ENCODE measurements at places on chromosomes 1 and 21. TPM values are rescaled to one million over a fixed set of nuclear protein-coding genes. Genes with fewer than 3 reads are reported as not detected.

Gene BTG3
- total RNA-seq: 37.5 TPM

Gene GPR161
- total RNA-seq: 32.6 TPM

Gene FLG2
- not detected for total RNA-seq

Gene ELF3
- 237 TPM for total RNA-seq

Gene SPRR2A
- 0.75 TPM for total RNA-seq

DNA sequence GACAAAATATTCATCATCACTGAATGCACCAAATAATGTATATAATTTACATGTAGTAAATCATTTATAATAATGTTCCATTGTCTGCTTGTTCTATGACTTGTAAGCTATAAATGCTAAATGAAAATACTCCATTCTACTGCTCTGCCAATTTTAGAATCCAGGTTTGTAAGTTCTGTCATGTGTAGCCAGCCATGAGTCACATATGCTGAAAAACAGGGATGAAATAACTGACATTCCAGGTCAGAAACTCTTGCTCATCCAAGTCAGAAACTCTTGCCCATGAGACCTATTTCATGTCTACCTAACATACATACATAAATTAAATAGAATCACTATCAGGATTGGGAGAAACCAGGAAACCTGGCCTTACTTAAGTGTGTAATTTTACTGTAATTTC is 95.6 kb downstream of the ASH1L start:
- peaks cover 13% of the 10 kb centered on the region for H3K36me3 ChIP-seq
- no peaks in the 10 kb centered on the region for H3K27me3 ChIP-seq
- H3K4me3 ChIP-seq: no peak overlapping the region
- no peak for DNase-seq

DNA sequence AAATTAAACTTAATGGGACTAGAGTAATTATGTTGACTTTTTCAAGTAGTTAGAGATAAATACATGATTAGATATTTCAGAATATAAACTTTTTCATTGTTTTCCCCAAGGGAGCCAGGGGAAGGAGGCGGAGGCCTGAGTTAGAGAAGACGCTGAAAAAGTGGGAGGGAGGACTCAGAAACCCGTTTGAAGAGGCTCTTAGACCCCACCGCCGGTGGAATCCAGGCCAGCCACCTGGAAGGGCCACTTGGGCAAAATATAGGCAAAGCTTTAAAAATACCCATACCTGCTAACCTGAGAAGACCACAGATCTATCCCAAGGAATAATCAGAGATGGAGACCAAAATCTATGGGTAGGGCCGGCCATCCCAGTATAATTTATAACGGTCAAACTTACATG is 242.6 kb downstream of the PTPRU start:
- no peaks in the 10 kb centered on the region for H3K36me3 ChIP-seq
- no peak for DNase-seq
- H3K27me3 ChIP-seq: peaks cover 69% of the 10 kb centered on the region
- no peak overlapping the region for H3K4me3 ChIP-seq
- no peak overlapping the region for H3K27ac ChIP-seq

GRCh38 chr1:156998840-156999500 is 46.6 kb downstream of the ARHGEF11 start:
- no peak overlapping the region for H3K27ac ChIP-seq
- no peak overlapping the region for H3K4me3 ChIP-seq
- H3K27me3 ChIP-seq: no peaks in the 10 kb centered on the region
- peaks cover 42% of the 10 kb centered on the region for H3K4me1 ChIP-seq
- no peak for DNase-seq

GRCh38 chr21:41680444-41681347 is 86.2 kb downstream of the RIPK4 start:
- H3K36me3 ChIP-seq: no peaks in the 10 kb centered on the region
- H3K27ac ChIP-seq: peak overlapping the region; percentile 99
- H3K27me3 ChIP-seq: no peaks in the 10 kb centered on the region
- H3K4me3 ChIP-seq: peak overlapping the region; percentile 51

DNA sequence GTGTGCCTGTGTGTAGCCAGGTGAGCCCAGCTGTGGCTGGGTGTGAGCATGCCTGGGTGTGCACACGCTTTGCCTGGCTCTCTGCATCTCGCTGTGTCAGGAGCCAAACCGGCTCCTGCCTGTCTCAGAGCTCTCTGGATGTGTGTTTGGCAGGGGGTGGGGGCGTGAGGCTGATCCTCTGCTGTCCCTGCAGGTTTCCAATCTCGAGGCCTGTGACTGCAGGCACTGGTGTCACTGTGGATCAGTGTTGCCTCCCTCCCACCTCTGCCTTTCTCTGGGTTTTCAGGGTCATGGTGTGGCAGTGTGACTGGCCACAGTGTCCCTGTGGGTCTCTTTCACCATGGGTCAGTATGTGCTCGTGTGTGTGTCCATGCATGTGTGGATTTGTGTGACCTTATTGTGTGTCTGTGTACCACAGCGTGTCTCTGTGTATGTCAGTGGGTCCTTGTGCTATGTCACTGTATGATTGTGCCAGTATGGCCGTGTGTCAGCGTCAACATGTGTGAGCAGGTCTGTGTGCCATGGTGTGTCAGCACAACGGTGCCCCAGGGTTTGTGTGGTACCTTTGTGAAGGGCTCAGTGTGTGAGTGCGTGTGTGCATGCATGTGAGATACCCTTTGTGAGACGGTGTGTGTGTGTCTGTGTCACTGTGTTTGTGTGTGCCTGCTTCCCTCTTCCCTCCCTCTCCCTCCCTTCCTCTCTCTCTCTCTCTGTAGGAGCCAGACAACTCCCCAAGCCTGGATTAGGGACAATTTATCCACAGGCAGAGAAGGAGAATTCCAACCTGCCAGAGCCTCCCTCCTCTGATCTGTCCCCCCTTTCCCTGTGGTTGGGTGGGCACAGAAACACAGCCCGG is 43.4 kb downstream of the AHDC1 start:
- peaks cover 72% of the 10 kb centered on the region for H3K4me1 ChIP-seq
- H3K36me3 ChIP-seq: peaks cover 10% of the 10 kb centered on the region
- H3K27me3 ChIP-seq: no peaks in the 10 kb centered on the region
- H3K27ac ChIP-seq: peak overlapping the region; percentile 89
- no peak for DNase-seq

DNA sequence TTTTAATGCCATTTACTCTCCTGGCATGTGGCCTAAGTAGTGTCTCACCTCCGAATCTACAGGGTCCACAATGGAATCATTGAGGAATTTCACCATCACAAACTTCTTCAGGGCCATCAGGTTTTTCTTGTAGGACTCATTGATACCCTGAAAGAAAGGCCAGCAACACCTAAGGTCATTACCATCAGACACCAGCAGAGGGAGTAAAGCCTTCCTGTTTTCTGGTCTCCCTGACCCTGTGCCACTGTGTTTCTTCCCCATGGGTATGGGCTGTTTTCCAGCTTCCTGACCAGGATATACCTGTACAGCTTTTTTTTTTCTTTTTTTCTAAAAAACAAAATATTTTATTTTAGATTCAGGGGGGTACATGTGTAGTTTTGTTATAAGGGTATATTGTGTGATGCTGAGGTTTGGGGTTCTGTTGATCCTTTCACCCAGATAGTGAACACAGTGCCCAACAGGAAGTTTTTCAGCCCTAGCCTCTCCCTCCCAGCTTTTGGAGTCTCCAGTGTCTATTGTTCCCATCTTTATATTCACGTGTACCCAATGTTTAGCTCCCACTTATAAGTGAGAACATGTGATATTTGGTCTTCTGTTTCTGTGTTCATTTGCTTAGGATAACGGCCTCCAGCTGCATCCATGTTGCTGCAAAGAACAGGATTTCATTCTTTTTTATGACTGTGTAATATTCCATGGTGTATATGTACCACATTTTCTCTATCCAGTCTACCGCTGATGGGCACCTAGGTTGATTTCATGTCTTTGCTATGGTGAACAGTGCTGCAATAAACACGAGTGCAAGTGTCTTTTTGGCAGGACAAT is 18.3 kb downstream of the PPT1 start:
- no peak for DNase-seq
- no peaks in the 10 kb centered on the region for H3K27me3 ChIP-seq
- H3K27ac ChIP-seq: no peak overlapping the region
- peaks cover 13% of the 10 kb centered on the region for H3K36me3 ChIP-seq
- no peak overlapping the region for H3K4me3 ChIP-seq
- no peaks in the 10 kb centered on the region for H3K4me1 ChIP-seq

DNA sequence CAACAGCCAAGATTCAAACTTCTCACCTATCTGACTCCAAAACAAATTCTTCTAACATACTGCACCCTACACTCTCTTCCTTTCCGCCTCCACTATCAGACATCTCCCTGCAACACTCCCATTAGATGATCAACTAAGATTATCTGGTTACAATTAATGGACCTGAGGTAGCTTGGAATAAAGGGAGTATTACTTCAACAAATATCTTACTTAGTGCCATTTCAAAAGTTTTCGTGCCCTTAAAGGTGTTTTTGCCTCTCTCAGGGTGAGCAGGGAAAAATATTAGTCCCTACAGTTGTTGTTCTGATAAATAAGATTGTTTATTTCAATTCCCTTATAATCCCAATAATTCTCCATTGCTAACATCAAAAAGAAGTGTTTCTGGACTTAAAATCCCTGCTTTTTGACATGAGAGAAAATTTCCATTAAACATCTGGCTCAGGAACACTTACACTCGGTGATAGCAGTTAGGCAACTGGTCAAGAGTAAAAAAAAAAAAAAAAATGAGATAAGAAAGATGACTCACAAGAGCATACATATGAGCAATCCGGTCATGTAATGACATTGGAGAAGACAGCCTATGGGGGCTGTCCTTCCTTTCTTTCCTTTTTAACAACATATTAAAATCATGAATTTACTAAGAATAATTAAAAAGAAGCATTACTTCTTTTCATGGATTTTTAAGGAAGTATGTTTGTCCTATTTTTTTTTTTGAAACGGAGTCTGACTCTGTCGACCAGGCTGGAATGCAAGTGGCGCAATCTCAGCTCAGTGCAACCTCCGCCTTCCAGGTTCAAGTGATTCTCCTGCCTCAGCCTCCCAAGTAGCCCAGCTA is 7.6 kb downstream of the RSBN1 start:
- peak overlapping the region; percentile 21 for H3K4me3 ChIP-seq
- H3K27me3 ChIP-seq: no peaks in the 10 kb centered on the region
- no peak for DNase-seq
- peak overlapping the region; percentile 1 for H3K27ac ChIP-seq
- peaks cover 31% of the 10 kb centered on the region for H3K4me1 ChIP-seq

- H3K27me3 ChIP-seq: peaks cover 3% of the 10 kb centered on the region
- no peaks in the 10 kb centered on the region for H3K36me3 ChIP-seq
- H3K4me3 ChIP-seq: peak overlapping the region; percentile 97
Observed at GRCh38 chr1:197776351-197777105, 1.2 kb upstream of the DENND1B start.

- H3K27ac ChIP-seq: no peak overlapping the region
- no peaks in the 10 kb centered on the region for H3K27me3 ChIP-seq
Observed at GRCh38 chr1:27102707-27103468, 52.0 kb downstream of the SLC9A1 start.

- no peak overlapping the region for H3K27ac ChIP-seq
- no peak overlapping the region for H3K4me3 ChIP-seq
- no peak for DNase-seq
- H3K27me3 ChIP-seq: peaks cover 7% of the 10 kb centered on the region
Observed at GRCh38 chr21:45788637-45789506, 145.3 kb downstream of the PCBP3 start.

DNA sequence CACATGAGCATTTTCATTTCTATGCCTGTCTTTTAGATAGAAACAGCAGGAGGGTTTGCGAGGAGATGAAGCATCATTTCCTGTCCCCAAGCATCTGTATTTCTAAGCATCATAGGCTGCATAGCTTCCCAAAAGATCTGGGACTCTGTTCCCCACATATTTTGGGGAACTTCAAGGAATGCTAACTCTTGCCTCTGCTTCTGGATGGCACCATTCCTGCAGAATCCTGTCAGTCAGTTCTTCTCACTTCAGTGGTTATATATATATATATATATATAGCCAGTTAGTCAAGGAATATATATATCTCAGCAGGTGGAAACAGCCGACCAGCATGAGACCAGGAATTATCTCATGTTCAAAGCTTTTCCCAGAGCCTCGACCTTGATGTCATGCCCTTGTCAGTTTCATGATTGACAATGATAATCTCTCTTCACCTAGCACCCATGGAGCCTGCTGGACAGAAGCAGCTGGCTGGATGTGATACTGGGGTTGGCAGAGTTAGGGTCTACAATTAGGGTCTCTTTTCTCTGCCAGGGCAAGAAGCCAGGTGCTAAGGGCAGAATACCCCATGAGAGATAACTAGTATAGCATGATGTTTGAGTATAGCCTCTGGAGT is 2.4 kb downstream of the PFKFB2 start:
- H3K36me3 ChIP-seq: no peaks in the 10 kb centered on the region
- H3K27ac ChIP-seq: peak overlapping the region; percentile 98
- no peak overlapping the region for H3K4me3 ChIP-seq
- peaks cover 3% of the 10 kb centered on the region for H3K27me3 ChIP-seq
